ENCODE measurements at places on chromosomes 12 and 14.

DNA sequence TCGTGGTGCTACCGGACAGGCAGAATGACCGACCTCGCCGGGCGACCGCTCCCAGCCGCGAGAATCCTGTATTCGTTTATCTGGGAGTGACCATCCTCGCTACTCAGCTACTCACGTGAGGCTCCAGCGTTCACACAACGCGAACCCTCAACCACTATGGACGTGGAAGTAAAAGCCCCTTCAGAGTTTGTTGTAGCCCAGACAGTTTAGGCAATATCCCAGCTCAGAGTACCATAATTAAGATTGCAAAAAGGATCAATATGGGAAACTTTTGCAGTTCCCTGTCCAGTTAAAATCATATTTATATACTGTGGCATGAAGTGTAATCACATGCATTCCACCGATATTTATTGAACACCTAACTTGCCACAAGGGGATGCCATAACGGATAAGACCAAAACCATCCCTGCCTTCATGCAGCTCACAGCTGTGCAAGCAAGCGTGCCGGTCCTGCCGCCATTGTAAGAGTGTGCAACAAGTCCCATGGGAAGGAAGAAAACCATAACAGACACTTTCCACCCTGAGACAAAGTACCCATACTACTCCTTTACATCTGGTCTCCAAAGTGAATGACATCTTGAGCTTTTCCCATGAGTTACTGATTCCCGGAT lies 938 bp upstream of the MAX start:
- peak; percentile 39 for DNase-seq

DNA sequence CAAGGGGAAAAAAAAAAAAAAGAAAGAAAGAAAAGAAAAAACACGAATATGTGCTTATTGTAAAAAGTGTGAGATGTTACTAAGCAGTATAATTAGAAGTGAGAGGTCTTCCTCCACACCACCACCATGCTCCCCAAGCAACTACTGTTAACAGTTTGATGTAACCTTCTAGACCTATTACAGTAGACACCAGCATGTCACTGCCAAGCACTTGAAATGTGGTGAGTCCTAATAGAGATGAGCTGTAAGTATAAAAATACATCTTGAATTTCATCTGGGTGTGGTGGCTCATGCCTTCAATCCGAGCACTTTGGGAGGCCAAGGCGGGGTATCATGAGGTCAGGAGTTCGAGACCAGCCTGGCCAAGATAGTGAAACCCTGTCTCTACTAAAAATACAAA lies 8.1 kb upstream of the SNRNP35 start:
- DNase-seq = no peak

DNA sequence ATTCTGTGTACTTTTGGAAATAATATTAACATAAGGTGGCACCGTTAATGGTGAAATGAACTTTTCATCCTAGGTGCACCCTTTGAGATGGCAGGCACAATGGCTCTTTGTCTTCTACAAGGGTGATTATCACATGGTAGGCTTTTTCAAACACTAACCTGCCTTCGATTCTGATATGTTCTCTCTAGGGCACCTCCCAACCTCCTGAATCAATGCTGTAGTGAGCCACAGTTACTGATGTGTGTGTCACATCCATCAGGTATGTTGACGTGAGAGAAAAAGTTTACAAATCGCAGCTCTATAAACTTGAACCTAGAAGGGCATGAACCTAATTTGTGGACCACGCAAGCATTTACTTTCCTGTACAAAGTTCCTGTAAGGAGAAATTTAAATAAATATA lies 25.4 kb downstream of the PDE3A start:
- DNase-seq = no peak

GRCh38 chr14:60643463-60644314 lies 5.6 kb downstream of the SIX1 start:
- no peak for DNase-seq

DNA sequence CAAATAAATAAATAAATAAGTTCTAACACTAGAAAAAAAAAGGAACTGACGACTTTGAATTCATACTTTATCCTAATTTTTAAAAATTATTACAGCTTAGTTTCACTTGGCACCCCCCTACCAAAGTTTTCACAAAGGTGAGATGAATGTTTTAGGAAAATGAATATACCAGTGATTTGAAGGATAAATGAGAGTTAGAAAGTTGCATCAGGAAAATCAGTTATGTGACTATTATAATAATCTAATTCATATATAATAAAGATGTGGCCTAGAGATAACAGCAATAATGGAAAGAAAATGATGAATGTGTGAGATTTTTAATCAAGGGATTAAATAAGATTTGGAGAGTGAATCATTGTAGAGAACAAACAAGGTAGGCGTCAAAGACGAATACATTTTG lies 103.0 kb upstream of the RAP1B start:
- DNase-seq = no peak

DNA sequence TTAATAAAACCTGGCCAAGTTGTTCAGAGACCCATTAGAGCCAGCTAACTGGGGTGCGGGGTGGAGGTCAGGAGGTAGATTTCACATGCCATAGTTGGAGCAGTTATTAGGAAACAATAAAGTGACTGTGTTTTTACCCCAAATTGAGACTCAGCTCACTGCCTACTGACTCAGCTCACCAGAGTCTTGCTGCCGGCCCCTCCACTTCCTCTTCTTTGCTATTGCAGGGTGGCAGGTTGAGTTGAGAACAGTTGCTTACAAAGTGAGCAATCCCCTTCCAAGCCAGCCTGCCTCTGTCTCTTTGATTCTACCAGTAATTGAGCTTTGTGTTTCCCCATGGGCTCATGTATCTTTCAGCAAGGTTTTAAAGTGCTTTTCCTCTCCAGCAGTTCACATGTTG lies 12.9 kb downstream of the ST8SIA1 start:
- DNase-seq = no peak

DNA sequence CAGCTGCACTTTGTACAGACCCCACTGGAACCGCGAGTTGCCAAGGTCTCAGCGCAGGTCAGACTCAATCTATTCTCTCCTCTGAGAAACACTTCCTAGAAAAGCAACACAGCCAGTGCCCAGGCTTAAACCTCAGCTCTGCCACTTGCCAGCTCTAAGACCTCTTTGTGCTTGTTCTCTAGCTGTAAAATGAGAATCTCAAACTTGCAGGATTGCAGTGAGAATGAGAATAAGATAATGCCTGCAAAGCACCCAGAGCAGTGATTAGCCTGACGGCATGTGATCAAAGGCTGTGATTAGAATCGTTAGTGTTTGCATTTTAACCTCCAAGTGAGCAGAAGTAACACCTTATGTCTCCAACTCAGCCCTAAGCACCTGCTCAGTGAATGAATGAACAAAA lies 21.3 kb downstream of the ANO2 start:
- DNase-seq = no peak

GRCh38 chr12:24711056-24712008 lies 237.6 kb downstream of the BCAT1 start:
- no peak for DNase-seq

DNA sequence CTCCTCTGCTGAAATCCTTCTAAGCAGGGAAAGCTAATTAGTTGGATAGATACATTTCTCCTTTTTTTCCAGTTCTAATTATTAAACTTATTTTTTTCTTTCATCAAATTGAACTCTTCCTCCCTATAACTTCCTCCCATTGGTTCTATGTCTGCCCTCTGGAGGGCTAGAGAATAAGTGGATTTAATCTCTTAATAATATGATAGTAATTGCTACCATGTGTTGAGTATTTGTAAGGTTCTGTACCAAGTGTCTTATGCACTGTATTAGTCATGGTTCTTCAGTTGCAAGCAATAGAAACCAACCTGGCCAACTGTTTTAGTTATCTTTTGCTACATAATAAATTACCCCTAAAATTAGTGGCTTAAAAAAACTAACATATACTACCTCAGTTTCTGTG lies 190.5 kb upstream of the PLXNC1 start:
- DNase-seq = no peak

GRCh38 chr12:131471946-131472732 lies 238.8 kb upstream of the SFSWAP start:
- no peak for DNase-seq

DNA sequence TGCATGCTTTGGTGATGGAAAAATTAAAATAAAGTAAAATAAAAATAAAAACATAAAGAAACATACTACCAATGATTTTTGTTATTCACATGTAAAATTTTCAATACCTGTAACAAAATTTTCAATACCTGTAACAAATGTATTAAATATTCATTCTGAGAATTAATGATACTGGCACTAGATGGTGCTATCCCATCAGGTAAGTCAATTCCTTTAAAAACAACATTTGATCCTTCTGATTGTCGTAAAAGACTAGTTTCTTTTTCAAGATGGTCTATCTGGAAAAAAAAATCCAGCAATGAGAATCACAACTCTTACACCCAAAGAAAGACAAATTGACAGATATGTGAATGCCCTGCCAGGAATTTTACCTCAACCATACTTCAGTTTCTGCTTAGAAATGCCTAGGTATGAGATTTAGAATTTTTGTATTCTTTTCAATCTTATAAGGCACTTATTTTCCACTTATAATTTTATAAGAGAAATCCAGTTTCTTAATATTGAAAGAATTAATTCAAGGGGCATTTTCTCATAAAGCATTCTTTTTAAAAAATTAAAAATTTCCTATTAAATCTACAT lies 30.7 kb downstream of the CEP290 start:
- DNase-seq = no peak

DNA sequence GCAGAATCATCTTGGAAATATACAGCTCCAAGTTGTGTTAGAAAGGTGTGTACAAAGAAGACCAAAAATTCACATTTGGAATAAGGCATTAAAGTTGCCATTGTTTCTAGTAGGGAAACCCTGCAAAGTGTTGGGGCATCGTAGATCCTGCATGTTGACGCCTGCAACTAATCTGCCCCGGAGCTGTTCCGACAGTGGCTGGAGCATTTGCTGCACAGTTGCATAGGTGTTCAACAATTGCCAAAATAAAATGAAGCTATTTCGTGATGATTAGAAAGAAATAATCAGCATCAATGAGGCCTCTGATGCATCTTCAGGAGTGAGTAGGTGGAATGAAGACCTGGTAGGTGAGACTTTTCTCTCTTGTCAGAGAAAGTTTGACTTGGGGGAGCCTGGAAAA lies 47.3 kb downstream of the DAD1 start:
- no peak for DNase-seq

- no peak for DNase-seq
Observed at GRCh38 chr12:59151243-59151642, 230.9 kb upstream of the LRIG3 start.

DNA sequence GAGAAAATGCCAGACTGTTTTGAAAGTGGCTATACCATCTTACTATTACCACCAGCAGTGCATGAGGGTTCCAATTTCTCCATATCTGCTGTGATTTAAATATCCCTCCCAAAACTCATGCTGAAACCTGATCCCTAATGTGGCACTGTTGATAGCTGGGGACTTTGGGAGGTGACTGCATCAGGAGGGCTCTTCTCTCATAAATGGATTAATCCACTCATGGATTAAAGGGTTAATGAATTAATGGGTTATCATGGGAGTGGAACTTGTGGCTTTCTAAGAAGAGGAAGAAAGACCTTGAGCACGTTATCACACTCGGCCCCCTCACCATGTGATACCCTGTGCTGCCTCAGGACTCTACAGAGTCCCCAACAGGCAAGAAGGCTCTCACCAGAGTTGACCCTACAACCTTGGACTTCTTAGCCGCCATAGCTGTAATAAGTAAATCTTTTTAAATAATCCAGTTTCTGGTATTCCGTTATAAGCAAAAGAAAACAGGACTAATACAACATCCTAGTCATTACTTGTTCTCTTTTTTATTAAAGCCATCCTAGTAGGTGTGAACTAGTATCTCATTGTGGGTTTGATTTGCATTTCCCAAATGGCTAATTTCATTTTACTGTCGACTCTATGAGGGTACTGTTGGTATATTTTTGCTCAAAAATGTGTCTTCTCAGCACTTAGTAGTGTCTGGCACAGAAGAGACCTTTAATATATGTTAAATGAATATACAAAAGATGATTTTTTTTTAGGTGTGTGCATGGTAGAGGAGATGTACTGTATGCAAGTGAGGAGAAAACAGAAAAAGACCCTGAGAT lies 14.3 kb downstream of the PPP1R12A start:
- no peak for DNase-seq

DNA sequence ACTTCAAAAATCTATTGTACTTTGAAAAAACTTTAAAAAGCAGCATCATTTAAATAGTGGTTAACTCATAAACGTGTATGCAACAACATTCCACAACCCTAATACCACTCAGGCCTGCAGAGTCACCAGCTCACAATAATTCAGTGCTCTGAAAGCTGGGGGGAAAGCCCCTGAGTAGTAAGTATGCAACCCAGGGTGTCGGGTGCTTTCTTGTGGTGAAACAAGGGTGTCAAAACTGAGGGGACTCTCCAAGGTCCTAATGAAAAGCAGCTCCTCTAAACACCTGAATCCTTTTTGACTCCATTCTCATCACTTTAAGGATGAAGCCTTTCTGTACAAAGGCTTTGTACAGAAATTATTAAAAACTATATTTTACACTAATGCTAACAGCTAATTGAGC lies 33.7 kb downstream of the FGFR1OP2 start:
- DNase-seq = no peak

GRCh38 chr14:102539544-102540314 lies 30.2 kb upstream of the ANKRD9 start:
- no peak for DNase-seq

GRCh38 chr14:99755629-99756603 lies 37.3 kb upstream of the EML1 start:
- DNase-seq = no peak

DNA sequence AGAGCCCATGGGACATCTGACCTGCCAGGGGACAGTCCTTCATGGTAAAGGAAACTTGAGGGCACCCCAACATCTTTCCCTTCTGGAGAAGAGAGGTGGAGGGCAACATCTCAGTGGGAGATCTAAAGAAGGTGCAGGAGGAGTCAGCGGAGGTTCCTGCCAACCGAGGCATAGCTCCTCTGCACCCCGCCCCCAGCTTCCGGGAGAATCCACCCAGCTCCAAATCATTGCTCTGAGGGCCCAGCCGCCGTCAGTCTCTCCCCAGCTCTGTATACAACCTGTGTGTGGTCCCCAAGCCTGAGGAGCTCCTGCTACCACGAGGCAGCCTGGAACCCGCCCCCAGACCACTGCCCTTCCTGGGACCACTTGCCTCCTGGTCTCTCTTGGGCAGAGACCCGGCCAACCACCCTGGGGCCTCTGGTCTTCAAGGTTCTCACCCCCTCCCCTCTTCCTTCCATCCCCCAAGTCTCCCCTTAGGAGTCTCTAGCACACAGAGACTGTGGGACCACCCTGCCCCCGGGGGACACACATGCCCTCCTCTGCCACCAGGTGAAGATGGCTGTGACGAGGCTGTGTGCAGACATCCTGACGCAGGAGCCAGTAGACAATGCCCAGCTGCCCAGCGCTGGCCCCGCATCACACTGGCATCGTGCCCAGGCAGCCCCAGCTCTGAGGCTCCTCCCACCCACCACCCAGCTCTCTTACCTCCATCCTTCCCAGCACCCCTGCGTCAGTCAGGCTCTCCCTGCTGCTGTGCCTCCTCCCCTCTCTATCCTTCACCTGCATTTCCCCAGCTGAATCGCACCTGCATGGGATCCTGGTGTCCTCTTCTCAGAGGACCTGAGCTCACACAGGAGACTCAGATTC lies 13.0 kb upstream of the NUDT14 start:
- no peak for DNase-seq

GRCh38 chr14:84017495-84017894 lies 1512.4 kb upstream of the FLRT2 start:
- DNase-seq = no peak

GRCh38 chr12:102484017-102484416 lies 3.7 kb upstream of the IGF1 start:
- no peak for DNase-seq

All from glutamatergic neuron (in vitro differentiated cells).